ENCODE measurements at places on chromosomes 13 and 19.
A peak's percentile ranks its signal among the peaks of the same experiment; 100 is the strongest.

DNA sequence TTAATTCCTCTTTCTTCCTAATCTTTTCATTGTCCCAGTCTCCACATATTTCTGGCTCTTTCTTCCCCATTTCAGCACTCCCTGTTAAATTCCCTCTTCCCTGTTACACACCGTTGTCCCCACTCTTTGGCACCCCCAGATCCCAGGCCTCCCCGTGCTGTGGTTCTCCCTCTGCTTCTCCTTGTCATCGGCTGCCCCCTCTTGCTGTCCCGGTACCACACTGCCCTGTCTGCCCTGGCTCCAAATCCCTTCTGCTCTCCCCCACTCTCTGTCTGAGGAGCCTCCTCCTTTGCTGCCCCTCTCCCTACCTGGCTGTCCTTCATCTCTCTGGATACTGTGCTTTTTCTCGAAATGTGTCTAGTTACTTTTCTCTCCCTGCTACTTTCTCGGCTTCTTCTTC, 983 bp downstream of the ZNF415 start:
- ATAC-seq = no peak

GRCh38 chr13:99980201-99980823, 1.3 kb upstream of the ZIC2 start:
- ATAC-seq = peak; percentile 73

GRCh38 chr19:401866-402511, 7.0 kb downstream of the C2CD4C start:
- ATAC-seq = peak; percentile 59

DNA sequence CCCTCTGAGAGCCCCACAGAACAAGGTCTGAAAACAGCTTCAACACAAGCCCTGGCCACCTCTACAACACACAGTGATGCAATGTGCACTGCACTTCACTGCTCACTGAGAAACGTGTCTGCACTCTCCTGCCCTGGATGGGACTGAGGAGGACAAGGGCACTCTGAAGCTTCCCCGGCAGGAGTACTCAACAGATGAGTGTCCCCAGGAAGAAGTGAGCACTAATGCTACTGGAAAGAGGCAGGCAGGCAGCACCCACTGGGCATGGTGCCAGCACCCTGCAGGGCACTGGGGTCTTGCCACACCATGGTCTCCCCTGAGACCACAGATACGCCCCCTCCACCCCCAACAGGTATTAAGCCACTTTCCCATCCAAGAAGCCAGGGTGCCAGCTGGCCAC, 17.7 kb upstream of the SLC35E1 start:
- ATAC-seq = no peak

GRCh38 chr19:10769533-10770491, 51.9 kb downstream of the DNM2 start:
- peak; percentile 48 for ATAC-seq

DNA sequence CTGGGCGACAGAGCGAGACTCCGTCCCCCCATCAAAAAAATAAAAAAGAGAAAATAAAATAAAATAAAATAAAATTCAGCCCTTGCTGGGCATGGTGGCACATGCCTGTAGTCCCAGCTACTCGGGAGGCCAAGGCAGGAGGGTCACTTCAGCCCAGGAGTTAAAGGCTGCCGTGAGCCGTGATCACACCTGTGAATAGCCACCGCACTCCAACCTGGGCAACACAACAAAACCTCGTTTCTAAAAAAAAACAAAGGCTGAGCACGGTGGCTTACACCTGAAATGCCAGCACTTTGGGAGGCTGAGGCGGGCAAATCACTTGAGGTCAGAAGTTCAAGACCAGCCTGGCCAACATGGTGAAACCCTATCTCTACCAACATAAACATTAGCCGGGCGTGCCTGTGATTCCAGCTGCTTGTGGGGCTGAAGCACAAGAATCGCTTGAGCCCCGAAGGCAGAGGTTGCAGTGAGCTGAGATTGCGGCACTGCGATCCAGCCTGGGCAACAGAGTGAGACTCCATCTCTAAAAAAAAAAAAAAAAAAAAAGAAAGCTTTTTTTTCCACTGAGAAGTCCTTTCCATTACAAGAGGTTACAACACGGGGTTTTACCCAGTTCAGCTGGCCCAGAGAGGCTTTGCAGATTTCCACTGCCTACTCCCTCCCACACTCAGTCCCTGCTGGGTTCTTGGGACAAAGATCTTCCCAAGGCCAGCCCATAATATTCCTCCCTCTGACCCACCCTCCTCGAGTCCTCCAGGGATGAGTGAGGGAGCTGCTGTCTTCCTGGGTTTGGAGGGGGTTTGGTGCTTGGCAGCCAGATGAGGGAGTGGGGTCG, 6.4 kb downstream of the ANGPTL4 start:
- no peak for ATAC-seq

- peak; percentile 89 for ATAC-seq
Observed at GRCh38 chr13:109743706-109744453, 42.5 kb downstream of the IRS2 start.

- no peak for ATAC-seq
Observed at GRCh38 chr13:95356916-95357315, 55.7 kb upstream of the ABCC4 start.

All from SK-N-SH treated with all-trans-retinoic acid at 6 μM for 48 hours (cell line).